ENCODE measurements at places on chromosomes 1 and 21. TPM values are rescaled to one million over a fixed set of nuclear protein-coding genes. Genes with fewer than 3 reads are reported as not detected.

CD164L2 gene
- polyA plus RNA-seq: 0.47 TPM

CYP4Z1 gene
- 0.43 TPM for polyA plus RNA-seq

TBX19 gene
- 3.0 TPM for polyA plus RNA-seq

MAP1LC3C gene
- polyA plus RNA-seq: 1.2 TPM

OPTC gene
- not detected for polyA plus RNA-seq

ARHGAP29 gene
- 68.7 TPM for polyA plus RNA-seq

WNT2B gene
- polyA plus RNA-seq: 4.6 TPM

GPR153 gene
- polyA plus RNA-seq: 9.4 TPM

B3GALT6 gene
- polyA plus RNA-seq: 25.0 TPM

CHRM3 gene
- 6.3 TPM for polyA plus RNA-seq

NOTCH2 gene
- polyA plus RNA-seq: 158 TPM

DNA sequence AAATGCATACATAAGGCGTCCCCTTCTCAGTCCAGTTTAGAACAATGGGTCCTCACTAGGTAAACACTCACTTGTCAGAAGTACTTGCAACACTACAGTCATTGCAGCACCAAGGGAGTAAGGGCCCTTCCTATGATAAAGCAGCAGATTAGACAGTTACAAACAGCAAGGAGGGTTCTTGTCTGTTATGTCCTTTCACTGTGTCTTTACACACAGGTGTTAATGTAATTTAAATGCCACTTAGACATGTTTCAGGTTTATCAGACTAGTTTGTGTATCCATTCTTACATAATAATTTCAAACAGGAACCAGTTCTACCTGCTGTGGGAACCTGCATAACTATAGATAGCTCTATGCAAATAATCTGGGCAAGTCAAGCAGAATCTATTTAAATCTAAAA, 105.6 kb upstream of the USH2A start:
- DNase-seq: peak; percentile 5

- no peak for DNase-seq
Measured at GRCh38 chr1:208349694-208350330, 105.6 kb upstream of the PLXNA2 start.

GRCh38 chr1:172286629-172287076, 133.8 kb upstream of the C1orf105 start:
- DNase-seq: no peak

DNA sequence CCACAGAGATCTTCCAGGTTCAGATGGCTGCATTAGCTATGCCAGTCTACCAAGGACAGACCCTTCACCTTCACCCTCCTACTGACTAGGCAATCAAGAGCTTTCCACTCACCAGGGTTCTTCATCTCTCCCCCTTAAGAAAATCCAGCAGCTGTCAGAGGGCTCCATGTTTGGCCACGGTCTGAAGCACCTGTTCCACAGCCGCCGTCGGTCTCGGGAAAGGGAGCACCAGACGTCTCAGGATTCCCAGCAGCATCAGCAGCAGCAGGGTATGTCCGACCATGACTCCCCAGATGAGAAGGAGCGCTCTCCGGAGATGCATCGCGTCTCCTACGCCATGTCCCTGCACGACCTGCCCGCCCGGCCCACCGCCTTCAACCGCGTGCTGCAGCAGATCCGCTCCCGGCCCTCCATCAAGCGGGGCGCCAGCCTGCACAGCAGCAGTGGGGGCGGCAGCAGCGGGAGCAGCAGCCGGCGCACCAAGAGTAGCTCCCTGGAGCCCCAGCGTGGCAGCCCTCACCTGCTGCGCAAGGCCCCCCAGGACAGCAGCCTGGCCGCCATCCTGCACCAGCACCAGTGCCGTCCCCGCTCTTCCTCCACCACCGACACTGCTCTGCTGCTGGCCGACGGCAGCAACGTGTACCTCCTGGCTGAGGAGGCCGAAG, 13.8 kb downstream of the TMCC2 start:
- DNase-seq: no peak

GRCh38 chr1:31297277-31298247, 730 bp downstream of the ZCCHC17 start:
- peak; percentile 30 for DNase-seq

GRCh38 chr1:215005078-215005477, 77.5 kb upstream of the KCNK2 start:
- no peak for DNase-seq

GRCh38 chr1:69737527-69738185, 169.9 kb downstream of the LRRC7 start:
- peak; percentile 59 for DNase-seq

DNA sequence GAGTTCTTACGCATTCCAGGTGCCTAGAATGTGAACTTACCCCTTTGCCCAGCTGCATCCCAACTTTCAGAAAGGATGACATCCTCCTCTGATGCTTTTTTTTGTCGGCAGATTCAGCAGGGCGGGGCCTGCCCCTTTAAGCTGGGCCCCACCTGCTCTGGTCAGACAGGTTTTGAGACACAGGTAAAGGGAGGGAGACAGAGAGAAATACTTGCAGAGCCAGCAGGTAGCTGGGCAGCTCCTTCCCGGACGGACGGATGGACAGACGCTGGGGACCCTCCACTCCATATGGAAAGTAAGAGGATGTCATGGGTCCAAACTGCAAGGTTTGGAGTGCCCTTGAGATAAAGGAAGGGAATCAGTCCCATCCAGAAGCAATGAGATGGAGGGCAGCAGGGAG, at the start of gene TMEM79:
TMEM79 (plus strand) TSS at position 214 of the 400 bp plus-strand sequence. CDS start 902 bp downstream, outside the sequence.
- DNase-seq: no peak

GRCh38 chr1:109493805-109494539, at the start of gene CYB561D1:
CYB561D1 (plus strand) TSS chr1:109494094; CDS start chr1:109494140, 46 bp downstream.
- peak; percentile 83 for DNase-seq

DNA sequence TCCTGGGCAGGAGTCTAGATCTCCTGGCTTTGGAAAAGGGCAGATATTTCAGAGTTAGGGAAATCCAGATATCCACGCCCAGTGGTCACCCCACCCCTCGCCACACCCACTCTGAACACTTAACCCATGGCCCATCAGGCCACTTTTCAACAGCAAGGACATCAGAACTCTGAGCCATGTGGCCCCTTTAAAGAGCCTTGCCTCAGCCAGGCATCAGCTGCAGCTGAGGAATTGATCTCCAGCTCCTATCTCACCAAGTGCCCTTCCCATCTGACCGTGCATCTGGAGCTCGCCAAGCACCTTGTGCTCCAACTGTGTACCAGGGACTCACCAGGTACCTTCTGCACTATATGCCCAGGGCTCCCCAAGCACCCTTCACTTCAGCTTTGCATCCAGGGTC, 20.2 kb upstream of the SH2D2A start:
- DNase-seq: no peak

DNA sequence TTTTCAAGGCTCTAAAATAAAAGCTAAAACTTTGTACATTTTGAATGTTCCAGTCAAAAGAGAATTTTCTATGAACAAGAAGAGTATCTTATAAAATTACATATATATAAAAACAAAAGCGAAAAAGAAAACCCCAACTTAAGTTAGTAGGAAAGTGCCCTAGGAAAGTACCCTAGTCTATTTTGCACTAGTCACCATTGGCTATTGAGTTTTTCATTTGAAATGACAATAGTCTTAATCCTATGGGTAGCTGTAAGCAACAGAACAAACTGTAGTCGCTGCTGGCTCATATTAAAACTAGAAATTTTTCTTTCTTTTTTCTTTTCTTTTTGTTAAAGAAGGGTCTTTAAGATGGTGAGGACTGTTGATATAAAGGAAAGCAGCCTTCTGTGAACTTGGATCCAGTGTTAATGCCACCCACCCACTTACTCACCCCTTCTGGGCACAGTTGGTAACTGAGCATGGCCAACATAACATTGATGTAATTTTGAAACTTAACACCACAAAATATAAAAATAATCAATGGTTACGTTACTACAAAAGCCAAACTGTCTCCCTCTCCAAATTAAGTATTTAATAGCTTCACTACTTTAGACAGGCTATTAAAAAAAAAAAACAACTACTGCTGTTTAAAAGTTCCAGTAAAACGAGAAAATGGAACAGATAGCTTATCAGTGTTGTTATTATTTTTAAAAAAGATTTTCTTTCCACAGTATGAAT, 177.0 kb downstream of the EIF4G3 start:
- no peak for DNase-seq

DNA sequence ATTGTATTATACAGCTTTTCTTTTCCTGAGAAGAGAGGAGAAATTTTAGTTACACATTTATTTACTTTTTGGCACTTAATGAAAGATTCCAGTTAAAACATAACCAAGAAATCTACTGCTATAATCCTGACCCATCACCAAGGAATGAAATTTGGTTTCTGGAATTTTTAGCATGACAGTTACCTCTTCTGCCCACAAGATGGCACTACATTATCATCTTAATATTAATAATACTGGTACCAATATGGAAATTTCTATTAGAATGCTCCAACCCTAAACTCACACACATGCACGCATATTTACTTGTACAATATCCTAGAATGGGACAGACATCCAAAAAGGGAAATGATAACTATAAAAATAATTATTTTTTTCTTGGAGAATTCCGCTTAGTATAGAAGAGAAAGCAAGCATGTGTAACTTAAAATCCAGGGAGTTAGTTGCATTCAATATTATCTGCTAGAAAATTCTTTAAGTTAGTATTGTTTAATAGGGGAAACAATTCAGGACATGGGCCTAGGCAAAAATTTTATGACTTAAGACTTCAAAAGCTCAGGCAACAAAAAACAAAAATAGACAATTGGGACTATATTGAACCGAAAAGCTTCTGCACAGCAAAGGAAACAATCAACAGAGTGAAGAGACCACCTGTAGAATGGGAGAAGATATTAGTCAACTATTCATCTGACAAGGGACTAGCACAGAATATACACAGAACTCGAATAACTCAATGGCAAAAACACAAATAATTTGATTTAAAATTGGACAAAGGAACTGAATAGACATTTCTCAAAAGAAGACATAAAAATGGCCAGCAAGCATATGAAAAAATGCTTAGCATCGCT, 37.4 kb downstream of the MAP3K21 start:
- DNase-seq: no peak

DNA sequence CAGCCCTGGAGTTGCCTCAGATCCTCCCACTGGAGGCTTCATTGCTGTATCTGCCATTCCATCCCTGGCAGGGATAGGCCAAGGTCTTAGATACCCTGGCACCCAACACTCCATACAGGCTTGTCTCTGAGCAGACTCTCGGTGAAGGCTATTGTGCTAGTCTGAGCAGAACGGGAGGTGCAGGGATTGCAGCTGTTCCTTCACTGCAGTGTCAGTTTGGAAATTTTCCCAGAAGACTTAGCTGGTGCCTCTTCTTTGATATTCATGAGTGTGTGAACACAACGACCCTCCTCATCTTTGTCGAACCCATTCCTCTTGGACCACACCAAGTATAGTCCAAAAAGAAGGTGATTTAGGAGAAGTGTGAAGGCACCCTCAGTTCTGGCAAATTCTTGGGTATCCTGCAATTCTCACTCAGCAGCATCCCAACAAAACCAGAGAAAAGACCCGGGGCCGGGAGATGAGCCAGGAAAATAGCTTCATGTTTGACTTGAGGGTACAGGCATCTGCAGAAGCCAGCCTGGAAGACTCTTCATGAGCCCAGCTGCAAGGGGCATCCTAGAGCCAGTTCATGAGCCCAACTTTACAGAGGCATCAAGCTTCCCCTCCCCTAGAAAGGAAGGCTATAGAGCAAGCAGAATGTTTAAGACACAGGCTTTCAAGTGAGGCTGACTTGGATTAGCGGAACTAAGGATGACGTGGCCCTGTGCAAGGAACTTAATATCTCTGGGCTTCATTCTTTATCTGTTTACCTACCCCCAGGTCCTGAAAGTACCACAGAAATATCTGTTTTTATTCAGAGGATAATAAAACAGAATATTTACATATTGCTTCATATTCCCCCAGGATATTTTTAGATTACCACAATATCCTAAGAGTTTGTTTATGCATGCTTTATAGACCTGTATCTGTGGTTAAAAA, 38.8 kb upstream of the HAO2 start:
- no peak for DNase-seq

DNA sequence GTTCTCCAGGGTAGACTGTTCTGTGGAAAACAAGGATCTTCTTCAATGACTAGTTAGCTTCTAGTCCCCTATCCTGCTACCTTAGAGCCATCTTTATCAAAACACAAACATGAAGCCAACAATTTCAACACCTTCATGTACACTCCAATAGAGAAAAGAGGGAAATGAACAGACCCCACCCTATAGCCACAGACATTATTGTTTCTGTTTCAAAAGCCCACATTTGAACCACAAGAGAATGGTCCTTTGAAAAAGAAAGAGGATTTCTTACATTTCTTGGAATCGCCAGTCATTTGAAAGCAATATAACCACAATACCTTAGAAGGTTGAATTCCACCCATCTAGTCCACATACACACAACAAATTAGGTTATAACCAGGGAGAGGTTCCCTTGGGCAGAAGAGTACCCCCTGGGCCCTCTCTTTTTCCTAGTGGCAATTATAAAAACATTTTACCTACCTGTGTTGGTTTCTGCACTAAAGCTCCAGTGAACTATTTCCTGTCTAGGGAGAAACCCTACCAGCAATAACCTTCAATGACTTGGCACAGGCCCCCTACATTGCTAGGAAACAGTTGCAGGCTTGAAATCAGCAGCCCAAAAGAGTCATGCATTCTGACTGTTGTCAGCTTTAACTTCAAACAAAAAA, 2.7 kb upstream of the LPGAT1 start:
- no peak for DNase-seq

DNA sequence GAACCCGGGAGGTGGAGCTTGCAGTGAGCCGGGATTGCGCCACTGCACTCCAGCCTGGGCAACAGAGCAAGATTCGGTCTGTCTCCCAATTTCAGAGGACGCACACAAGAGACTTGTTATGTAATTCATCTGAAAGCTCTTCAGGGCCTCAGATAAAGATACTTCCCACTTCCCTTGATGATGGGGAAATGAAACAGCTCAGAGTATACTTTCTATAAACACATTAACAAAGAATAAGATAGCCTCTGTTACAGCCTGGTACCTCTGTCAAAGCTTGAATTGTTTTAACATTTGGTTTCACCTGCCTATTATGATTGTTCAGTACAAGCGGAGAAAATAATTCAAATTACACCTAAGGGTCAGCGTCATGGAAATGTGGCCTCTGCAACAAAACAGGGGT, 622.9 kb upstream of the ADGRL4 start:
- DNase-seq: no peak

DNA sequence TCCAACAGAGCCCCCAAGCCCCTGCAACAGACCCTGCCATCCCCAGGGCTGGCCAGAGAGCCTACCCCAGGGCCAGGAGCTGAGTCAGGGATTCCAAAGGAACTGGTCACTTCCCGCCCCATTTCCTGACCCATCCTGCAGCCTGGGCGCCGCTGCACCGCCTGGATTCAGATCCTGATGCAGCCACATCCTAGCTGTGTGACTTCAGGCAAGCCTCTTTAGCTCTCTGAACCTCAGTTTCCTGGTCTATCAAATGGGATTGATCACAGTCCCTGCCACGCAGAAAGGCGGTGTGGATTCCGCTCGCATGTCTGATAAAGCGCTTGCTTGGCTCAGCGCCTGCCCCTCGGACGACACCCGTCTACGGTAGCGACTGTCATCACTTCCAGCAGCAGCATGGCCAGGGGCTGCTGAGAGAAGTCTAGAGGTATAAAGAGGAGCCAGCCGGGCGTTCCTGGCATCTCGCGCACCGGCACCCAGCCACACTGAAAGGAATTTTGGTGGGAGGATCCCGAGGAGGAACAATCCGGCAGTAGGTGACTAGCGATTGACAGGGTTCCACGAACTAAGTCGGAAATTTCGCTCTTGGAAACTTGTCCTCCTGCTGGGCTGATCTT, 10.1 kb downstream of the EPHA2 start:
- peak; percentile 73 for DNase-seq

- no peak for DNase-seq
Measured at GRCh38 chr1:22077728-22078127, 25.2 kb downstream of the CDC42 start.
